ENCODE measurements at places on chromosomes 12 and 14.

- no peak for DNase-seq
Observed at GRCh38 chr14:58574623-58575022, 63.1 kb upstream of the DACT1 start.

- no peak for DNase-seq
Observed at GRCh38 chr14:88005050-88005481, at the start of gene GPR65. TSS of gene GPR65 (plus strand) at chr14:88005135. CDS start at chr14:88010848, 5,713 bp downstream.

DNA sequence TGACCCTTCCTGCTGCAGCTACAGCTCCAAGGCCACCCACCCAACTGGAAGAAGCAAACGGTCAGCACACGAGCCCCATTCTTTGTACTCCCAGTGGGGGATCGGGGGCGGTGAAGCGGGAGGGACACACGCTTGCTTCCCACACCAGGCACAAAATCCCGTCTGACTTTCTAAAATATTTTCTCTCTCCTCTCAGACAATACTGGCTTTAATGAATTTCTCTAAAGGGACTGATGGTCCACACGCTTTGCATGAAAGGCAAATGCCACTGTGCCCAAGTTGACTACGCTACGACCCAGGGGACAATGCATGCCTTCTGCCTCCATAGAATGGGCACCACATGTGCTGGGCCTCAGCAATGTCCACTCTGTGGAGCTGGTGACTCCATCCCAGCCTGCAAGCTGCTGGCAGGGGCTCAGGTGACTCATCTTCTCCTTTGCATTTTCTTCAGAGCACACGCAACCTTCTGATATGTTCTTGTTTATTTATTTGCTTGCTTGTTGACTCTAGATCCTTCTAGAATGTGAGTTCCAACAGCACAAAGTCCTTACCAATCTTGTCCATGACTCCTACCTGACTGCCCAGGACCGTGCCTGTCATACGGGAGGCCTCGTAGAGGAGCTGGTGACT, 15.6 kb downstream of the SYNE3 start:
- DNase-seq, result no peak

- DNase-seq, result no peak
Observed at GRCh38 chr14:52954346-52955214, 3.7 kb upstream of the FERMT2 start.

GRCh38 chr12:119914666-119915065, 37.5 kb upstream of the CIT start:
- no peak for DNase-seq

- DNase-seq, result no peak
Observed at GRCh38 chr12:80299219-80299618, 144.8 kb upstream of the PTPRQ start.

DNA sequence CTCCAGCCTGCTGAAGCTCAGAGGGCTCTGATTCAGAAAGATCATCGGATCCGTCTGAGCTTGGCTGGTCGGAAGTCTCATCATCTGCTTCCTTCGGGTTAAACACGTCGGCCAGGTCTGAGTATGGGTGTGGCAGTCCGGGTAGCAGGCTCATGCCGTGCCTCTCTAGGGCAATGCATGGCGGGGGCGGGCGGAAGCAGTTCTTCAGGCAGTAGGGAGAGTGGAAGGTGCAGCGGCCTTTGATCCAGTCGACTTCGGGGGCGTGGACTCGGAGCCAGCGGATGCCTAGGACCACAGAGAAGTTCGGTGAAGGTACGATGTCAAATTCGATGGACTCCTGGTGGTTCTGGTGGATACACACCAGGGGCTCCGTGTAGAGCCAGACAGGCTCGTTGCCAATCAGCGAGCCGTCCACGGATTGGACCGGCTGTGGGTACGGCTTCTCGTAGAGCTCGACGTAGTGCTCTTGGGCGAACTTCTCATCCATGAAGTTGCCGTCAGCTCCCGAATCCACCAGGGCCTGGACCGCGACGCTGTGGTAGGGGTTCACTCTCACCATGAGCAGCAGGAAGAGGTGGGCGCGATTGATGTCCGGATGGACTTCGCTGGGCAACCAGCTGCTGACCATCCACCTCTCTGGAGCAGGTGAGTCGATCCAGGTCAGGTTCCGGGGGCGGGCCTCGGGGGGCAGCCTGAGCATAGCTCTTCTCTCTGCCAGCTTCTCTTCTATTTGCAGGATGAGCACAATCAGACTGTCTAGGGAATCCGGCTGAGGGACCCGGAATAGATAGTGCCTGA, 20.3 kb downstream of the RTL1 start:
- DNase-seq, result no peak

DNA sequence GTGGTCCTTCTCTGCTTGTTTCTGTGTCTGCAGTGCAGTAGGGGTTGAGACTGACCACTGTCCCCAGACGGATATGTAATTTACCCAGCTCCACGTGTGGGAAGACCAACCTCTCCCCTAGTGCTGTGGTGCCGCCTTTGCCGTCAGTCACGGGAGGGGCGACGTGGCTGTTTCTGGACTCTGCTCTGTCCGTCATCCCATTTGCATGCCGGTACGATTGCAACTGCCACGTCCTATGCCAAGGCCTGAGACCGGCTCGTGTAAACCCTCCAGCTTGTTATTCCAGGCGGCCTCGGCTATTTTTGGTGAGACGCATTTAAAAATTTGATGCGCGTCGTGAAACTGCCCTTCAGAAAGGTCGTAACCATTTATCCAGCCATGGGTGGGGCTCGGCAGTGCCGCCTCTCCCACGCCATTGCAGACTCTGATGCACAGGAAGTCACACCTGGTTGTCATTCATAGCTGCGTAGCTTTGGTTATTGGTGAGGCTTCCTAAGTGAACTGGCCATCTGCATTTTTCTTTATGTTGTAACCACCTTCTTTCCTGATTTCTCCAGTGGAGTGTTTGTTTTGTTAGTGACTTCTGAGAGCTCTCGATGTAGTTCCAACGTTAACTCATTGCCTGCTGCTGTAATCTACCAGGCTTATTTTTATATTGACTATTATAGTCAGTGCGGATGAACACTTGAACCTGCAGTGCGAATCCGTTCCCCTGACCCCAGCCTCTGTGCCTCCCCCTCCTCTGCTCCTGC, 75.1 kb downstream of the ADGRD1 start:
- DNase-seq, result no peak

- DNase-seq, result no peak
Observed at GRCh38 chr12:66999141-66999540, 270.0 kb upstream of the CAND1 start.

GRCh38 chr12:66144791-66145754, 14.5 kb upstream of the LLPH start:
- DNase-seq, result no peak

DNA sequence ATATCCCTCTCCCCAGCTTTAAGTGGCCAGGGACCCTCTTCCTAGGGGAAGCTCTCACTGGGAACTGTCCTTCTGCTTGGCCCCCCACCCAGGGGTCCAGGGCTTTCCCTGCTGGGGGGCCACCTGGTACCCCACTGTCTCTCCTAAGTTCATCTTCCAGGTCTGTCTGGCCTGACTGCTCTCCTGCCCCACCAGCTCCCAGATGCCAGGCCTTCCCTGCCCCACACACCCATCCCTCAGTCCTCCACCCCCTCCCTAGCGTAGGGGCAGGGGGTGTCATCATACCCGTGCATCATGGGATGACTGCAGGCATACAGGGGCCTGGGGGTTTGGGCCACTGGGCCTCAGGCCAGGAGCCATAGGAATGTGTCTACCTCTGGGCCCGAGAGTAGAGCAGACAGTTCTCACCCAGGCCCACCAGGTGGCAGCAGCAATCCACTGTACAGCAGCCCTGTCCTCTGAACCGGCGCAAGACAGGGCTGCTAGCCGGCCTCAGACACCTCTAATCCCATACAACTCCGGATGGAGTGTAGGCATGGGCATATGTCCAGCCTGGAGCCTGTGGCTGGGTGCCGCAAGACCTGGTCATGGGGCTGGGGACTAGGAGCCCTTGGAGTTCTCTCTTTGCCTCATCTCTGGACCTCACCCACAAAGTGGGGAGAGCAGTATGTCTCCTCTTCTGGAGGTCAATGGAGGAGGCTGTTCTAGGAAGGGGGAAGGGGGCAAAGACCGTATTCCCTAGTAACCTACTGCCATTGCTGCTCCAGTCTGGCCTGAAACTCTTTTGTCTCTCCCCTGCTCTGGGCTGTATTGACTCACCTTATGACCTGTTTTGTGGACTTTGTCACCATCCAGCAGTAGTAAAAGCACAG, 10.0 kb upstream of the SMARCD1 start:
- peak; percentile 71 for DNase-seq

- DNase-seq, result no peak
Observed at GRCh38 chr12:49244176-49244575, 20.7 kb upstream of the TUBA1C start.

DNA sequence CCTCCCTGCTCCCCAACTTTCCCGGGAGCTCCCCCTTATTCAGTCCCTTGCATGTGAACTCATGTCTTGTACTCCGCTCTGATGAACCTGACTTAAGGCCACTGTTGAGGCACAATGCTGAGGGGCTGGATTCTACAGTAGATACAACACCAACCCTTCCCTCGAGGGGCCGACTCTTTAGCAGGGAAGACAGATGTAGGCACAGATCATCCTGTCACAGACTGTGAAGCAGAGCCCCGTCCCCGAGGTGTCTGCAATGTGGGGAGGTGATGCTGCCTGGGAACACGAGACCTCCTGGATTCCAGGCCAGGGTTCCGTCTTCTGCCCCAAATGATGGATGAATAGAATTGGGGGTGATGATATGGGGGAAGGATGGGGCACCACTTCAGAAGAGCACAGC, 175.1 kb downstream of the CHST11 start:
- DNase-seq, result no peak

- DNase-seq, result no peak
Observed at GRCh38 chr14:37062191-37062803, 110.1 kb downstream of the SLC25A21 start.

GRCh38 chr12:91357381-91357780, 174.8 kb upstream of the DCN start:
- DNase-seq, result no peak

DNA sequence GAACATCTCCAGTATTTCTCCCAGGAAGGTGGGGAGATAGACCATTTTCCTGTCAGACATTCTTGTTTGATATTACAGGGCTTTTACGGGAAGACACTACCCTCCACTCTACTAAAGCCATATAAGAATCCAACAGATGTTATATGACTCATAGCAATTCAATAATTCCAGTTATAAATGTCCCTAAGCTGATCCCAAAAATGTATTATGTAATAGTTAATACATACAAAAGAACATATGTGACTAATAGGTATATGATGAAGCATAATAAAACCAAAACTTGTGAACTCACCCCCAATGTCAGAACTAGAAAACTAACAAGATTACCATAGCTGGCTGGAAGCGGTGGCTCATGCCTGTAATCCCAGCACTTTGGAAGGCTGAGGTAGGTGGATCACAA, 84.2 kb downstream of the EFCAB11 start:
- DNase-seq, result no peak

- DNase-seq, result no peak
Observed at GRCh38 chr12:83320350-83320749, 633.6 kb downstream of the TMTC2 start.

DNA sequence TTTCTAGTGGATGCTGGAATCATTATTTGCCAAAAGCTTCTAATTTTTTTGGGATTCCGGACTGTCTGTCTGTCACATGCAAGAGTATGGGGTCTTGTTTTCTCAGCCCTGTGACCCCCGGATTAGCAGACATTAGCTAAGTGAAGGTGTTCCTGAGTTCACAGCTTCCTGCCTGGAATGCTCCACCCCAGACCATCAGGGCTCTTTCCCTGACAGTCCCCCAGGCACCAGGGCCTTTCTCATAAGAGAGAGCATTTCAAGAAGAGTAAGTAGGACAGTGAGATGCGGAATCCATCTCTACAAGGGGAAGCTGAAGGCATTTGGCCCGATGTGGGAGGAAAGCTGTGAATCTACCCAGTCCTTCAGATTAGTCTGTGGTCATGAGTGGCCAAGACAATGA, 129.3 kb downstream of the SLC15A4 start:
- no peak for DNase-seq

DNA sequence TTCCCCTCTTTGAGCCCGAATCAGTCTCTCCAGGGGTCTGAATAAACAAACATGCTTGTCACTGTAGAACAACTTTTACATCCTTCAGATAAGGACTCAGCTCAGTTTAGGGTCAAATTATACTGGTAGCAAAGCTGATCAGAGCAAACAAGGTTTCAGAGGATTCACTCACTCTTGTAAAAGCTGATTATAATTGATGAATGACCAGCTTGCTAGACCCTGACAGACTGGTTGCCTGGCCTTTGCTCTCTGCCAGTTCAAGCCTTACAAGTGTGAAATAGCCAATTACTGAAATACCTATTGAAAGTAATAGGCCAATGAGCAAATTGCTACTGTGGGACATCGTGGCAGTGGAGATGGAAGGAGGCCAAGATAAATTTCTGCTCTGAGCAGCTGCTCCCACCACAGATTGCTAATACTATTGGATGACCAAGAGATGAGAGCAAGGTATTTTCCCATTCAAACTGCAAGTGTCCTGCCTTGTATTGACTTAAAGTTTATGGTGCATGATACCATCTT, 177.6 kb downstream of the PDZRN4 start:
- no peak for DNase-seq

DNA sequence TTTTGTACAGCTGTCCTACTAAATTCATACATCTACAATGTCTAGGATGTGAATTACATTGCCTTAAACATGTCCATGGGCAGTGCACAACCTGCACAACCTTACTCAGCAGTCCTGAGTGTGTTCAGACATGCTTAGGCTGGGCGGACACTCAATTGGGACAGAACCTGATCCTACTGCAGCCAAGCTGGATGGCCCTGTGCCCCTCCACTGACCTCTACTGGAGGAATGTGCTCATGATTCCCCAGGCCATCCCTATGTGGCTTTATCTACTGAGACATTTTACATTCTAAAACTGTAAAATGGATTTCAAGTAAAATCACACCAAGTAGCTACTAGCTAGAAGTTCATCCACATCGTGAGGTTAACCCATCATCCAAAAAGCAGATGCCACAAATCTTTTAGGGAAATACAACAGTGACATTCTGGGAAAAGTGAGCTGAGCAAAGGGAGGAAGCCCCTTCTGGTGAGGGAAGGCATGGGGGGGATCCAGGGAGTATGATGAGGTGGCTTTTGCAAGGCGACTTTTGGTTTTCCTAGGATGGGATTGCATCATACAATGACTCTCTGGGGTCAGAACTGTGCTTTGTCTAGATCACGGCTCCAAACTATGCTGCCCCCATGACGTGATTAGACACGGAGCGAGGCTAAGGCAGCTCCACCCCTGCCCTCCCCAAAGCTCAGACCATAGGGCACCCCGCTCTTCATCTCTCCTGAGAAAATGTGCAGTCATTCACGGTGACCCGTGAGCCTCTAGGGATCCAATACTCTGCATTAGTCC, 911.7 kb upstream of the TMEM132C start:
- DNase-seq, result no peak

GRCh38 chr14:50023671-50024490, 92.5 kb downstream of the VCPKMT start:
- no peak for DNase-seq

GRCh38 chr14:59424341-59425071, 40.7 kb downstream of the GPR135 start:
- DNase-seq, result no peak

Measured in activated T-helper 1 cell treated with anti-CD3 and anti-CD28 coated beads, Interleukin-2, amount 50 U/mL, for 16 hours (primary cell).